ENCODE measurements at places on chromosomes 5 and 9. TPM values are rescaled to one million over a fixed set of nuclear protein-coding genes. Genes with fewer than 3 reads are reported as not detected.

DNAI1 gene
- 0.25 TPM for total RNA-seq

TEK gene
- total RNA-seq: 0.98 TPM

ARID3C gene
- 0.51 TPM for total RNA-seq

PCDHGB1 gene
- total RNA-seq: 0.49 TPM

IFNA2 gene
- not detected for total RNA-seq

PCDHGB3 gene
- 3.8 TPM for total RNA-seq

GALNT12 gene
- total RNA-seq: 15.2 TPM

FOXD4L4 gene
- total RNA-seq: not detected

ARSB gene
- total RNA-seq: 22.8 TPM

SPINK13 gene
- total RNA-seq: not detected

ITGA2 gene
- 3.8 TPM for total RNA-seq

CMBL gene
- total RNA-seq: 9.0 TPM

MUSK gene
- total RNA-seq: not detected

MORN5 gene
- total RNA-seq: not detected

SH3TC2 gene
- total RNA-seq: 0.65 TPM

SPINK6 gene
- total RNA-seq: not detected

FOXD4L6 gene
- not detected for total RNA-seq

CDH10 gene
- total RNA-seq: 0.13 TPM

IRX2 gene
- 0.33 TPM for total RNA-seq

SLC1A3 gene
- 1.5 TPM for total RNA-seq

CCL21 gene
- not detected for total RNA-seq

GCNT4 gene
- total RNA-seq: 1.1 TPM

IL3 gene
- total RNA-seq: not detected

NR2F1-AS1 gene
- total RNA-seq: 6.5 TPM

CDHR2 gene
- total RNA-seq: not detected

ADAMTSL1 gene
- 10.4 TPM for total RNA-seq

CXCL14 gene
- total RNA-seq: 3.3 TPM

MEGF10 gene
- total RNA-seq: 1.1 TPM

GARIN3 gene
- not detected for total RNA-seq

PCDHGA5 gene
- total RNA-seq: 1.5 TPM

ARSI gene
- total RNA-seq: 32.3 TPM

TNFSF15 gene
- total RNA-seq: 0.25 TPM

Measured in mesangial cell (primary cell).